Left renal pelvis (tissue), 4 donors: ENCODE measurements at places on chromosomes 3 and 15. TPM values are rescaled to one million over a fixed set of nuclear protein-coding genes. Genes with fewer than 3 reads are reported as not detected.

- no peak for DNase-seq
Measured at GRCh38 chr15:71530116-71530515, 280.2 kb upstream of the NR2E3 start.

- no peak for DNase-seq
Measured at GRCh38 chr3:51268132-51268531, 117.0 kb upstream of the MANF start.

DNA sequence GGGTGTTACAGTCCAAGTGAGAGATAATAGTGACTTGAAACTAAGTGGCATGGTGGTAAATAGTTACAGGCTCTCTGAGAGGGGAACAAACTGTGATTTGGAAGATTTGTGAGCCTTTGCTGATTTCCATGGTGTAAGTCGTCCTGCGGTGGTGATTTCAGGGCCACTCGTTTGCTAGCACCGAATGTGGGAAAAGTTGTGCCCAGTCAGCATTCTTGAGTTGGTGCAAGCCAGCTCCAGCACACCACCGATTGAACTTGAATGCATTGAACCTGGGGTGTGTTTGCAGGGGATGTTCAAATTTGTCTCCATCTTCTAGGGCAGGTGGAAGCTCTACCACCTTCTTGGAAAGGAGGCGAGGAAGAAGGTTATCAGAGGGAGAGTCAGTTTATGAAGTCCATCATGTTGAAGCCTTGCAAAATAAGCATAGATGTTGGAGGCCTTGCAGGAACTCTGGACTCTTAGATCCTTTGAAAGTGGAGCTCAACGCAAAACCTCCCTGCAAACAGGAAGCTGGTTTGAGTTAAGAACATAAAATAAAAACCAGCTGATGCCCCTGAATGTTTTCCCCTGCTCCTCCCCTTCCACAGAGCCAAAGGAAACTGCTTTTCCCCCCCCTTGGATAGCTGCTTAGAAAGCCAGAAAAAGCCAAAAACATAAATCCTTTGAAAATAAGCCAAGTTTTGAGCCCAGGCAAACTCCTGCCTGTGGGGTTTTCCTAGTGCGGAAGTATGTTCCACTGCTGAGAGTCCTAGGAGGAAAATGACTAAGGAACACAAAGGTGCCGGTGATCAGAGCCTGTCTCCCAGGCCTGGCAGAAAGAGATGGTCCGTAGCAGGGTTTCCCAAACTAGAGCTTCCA is 21.9 kb downstream of the MAPKBP1 start:
- DNase-seq: no peak

DNA sequence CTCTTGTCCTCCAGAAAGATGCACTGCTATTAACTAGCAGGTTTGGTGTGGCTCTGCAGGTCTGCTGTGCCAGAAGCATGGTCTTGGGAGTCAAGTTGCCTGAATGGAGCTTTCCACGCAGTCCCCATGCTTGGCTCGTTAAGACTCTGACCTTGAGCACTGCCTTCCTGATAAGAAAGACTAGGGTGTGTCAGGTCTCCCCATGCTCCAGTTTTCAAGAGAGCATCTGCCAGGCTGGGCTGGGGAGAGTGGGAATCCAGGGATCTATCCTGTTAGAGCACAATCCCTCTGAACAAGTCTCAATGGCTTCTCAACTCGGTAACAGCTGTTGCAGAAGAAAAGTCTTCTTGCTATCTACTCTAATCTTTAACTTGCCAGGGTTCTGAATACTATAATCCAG is 98.2 kb downstream of the TJP1 start:
- DNase-seq: no peak

Gene DUOXA1
- polyA plus RNA-seq: 0.10 TPM

Gene NGRN
- 121 TPM for polyA plus RNA-seq

GRCh38 chr3:157718800-157719199 is 215.6 kb upstream of the VEPH1 start:
- no peak for DNase-seq

DNA sequence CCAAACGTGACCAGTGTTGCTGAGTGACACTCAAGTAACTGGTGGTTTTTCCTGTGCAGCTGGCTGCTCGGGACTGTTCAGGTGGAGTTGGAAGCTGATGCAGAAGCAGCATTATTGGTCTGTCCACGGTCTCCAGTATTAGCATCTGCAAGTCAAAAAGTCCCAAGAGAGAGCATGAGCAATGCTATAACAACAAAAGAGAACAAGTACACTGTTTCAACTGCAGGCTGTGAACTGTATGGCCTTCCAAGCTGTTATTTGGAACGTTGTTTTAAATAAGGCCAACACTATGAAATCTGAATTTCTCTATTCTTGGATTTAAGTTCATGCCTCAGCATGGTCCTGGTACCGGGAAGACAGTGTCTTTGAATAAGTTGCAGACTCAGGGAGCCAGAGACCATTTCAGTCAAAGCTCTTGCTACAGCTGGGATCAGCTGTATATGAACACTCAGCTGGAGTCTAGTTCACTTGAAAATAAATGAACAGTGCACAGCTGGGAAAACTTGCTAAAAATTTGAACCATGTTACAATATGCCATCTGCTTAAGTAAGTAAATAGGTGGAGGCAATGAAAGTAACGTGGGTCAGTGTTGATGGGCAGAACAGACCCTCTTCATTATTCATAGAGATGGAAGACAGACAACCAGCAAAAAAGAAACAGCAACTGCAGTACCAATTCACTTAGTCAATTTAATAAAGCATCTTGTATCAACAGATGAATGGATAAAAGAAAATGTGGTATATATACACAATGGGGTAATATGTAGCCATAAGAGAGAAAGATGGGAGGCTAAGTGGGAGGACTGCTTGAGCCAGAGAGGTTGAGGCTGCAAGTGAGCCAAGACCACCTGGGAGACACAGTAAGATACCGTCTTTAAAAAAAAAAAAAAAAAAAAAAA is 45.1 kb downstream of the NR1I2 start:
- DNase-seq: no peak

GRCh38 chr3:52458031-52458760 is 2.8 kb downstream of the NISCH start:
- no peak for DNase-seq

Gene CPN2
- polyA plus RNA-seq: 1.0 TPM

Gene TRIM42
- not detected for polyA plus RNA-seq

Gene DHX36
- polyA plus RNA-seq: 84.6 TPM

DNA sequence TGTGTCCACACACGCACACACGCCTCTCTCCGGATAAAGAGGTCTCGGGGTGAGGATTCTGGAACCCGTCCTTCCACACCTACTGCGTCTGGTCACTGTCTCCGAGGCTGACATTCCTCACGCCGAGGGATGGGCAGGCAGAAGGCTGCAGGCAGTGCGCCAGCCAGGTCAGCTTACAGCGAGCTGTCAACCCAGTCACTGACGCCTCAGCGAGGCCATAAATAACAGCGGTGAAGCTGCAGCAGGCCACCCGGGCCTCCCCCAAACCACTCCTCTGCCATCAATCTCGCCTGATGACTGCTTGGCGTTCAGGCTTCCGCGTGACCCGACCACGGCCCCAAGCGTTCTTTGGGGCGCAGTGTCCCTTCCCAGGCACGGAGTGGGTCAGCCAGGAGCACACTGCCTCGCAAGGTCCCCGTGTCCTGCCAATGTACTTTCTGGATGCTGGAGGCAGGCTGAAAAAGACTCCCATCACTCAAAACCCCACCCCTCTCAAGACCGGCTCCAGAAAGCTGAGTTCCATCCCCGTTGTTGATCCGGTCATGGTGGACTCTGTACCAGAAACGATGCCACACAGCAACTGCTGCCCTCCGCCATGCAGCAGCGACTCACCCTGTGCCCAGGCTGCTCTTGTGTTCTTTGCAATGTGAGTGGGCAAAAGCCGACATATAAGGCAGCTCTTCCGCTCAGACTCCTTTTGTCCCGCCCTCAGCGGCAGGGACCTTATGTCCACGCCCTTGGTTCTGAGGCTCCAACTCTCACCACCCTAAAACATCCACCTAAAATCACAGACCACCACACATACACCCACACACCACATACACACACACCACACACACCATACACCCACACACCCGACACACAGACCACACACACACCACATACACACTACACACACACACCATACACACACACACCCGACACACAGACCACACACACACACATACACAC is 27.1 kb downstream of the CPN2 start:
- no peak for DNase-seq

Gene PARP15
- polyA plus RNA-seq: 0.41 TPM

Gene GOLGA6L2
- not detected for polyA plus RNA-seq

Gene CEP19
- 5.1 TPM for polyA plus RNA-seq

Gene SI
- polyA plus RNA-seq: 0.10 TPM

DNA sequence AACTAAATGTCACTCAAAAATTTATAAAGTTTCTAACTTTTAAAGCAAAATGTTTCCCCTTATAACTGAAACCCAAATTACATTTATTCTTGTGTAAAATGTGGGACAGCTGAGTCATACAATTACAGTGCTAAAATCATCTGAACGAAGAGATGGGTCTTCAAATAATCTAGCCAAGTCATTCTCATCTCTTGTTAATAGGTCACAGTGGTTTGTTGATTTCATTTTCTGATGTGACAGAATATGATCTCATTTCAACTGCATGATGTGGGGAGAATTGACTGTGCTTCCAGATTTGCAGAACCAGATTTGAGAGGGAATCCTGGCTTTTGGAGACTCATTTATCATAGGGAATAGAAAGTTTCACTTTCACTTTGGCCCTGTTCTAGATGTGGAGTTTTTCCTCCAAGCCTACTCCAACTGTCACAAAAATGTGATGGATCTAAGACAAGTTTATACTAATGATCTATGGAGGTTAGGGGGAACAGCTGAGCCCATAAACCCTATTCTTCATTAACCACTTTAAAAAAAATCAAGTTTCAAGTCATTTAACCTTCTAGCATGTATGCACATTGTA is 685.0 kb downstream of the PDCD6IP start:
- DNase-seq: no peak

Gene FANCD2OS
- 0.52 TPM for polyA plus RNA-seq
